ENCODE measurements at places on chromosomes 6 and 20.

DNA sequence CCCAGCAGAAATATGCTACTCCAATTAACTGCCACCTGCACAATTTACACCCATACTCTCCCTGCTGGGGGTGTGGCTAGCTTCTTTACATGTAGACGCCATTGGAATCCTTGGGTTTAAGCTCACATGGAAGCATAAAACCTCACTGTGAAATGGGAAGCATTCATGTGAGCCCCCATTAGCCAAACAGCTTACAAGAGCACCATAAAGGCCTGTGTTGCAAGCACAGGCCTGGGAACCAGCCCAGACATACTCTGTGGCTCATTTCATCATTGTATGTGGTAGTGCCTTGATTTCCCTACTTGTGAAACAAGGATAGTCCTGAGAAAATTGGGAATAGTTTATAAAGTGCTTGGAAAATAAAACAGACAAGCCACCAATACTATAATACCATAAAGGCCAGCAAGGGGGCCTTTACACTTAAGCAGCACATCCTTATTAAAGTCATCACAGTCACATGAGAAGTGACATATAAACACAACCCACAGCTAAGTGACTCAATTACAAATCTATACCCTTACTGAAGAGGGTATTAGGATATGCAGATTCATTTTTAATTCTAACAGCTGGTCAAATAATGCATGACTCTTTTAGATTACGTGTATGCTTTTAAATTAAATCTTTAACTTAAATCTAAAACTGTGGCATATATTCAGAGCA is 6.8 kb downstream of the ADNP start:
- no peak for DNase-seq

DNA sequence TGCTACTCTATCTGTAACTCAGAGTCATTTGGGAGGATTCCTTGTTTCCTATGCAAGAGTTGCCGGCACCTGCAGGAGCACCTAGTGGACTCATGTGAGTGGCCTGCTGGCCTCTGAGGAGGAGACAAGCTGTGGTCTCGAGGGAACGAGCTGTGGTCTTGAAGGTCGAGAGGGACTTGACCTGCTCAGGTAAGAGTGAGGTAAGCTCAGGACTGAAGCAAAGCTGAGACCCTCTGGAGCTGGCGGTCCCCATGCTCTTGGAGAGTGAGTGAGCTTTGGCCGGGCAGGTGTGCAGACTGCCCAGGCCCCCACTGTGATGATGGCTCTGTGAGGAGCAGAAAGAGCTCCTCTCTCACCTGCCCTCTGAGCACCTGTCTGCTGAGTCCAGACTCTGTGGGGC is 214.3 kb downstream of the MYLK4 start:
- no peak for DNase-seq

DNA sequence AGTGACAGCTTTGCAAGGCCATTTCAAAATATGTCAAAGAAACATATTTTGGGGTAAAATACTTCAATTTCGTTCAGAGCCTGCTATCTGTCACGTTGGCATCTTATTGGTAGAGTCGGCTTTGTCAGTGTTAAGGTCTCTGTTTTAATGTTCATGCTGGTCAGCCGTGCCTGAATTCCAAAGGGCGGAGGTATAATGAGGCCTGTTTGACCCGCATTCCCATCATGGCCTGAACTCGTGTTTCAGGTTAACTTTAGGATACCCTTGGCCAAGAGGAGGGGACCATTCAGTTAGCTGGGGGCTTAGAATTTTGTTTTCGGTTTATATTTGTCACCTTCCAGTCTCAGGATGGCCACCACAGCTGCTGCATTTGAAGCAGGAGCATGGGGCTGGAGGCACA is 236.4 kb downstream of the NFATC2 start:
- no peak for DNase-seq

- no peak for DNase-seq
These were observed 224.9 kb downstream of the FARS2 start for GRCh38 chr6:5486214-5486613.

GRCh38 chr6:98686008-98686601 is 148.3 kb upstream of the POU3F2 start:
- DNase-seq = no peak

DNA sequence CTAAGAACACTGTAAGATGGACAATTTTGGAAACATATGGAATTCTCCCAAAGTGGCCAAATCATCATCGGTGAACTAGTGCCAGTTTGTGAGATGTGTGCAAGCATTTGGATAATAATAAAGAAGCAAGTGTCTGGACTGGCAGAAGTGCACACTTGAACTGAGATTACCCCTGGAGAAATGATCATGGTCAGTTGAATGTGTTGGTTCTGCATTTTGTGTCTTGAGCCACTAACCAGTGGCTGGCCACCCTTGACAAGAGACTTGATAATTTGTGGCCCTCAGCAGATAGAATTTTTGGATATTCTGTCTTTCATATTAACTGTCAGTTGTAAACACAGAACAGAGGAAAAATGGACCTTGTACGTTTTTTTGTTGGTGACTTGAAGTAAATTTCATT is 37.4 kb downstream of the CITED2 start:
- no peak for DNase-seq

GRCh38 chr6:137700751-137701477 is 166.1 kb upstream of the TNFAIP3 start:
- DNase-seq = no peak

DNA sequence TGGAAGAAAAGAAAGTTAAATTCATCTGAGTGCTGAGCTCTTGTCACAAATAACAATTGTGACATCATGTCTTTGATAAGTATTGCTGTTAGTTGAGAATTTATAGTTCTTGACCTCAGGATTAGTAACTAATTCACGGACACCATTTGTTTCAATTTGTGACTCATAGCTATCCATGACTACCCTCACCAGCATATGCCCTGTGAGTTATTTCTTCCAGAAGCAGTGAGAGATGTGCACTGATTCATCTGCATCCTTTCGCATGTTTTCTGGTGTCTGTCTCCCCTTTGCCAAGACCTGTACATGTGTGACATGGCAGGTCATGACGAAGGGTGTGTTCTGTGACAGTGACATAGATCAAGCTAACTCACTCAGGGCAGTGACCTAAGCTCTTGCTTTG is 86.9 kb downstream of the SOBP start:
- DNase-seq = no peak
